Kidney (tissue), 22 donors: ENCODE measurements at places on chromosomes 16 and 17. TPM values are rescaled to one million over a fixed set of nuclear protein-coding genes. Genes with fewer than 3 reads are reported as not detected.

DUS2 gene
- polyA plus RNA-seq = 12.1 TPM

CNGB1 gene
- not detected for polyA plus RNA-seq

PPM1E gene
- polyA plus RNA-seq = 0.47 TPM

MRPS34 gene
- polyA plus RNA-seq = 187 TPM

NDE1 gene
- 4.6 TPM for polyA plus RNA-seq

FOXN1 gene
- polyA plus RNA-seq = not detected

MYL4 gene
- polyA plus RNA-seq = 1.0 TPM

PLSCR3 gene
- polyA plus RNA-seq = 26.4 TPM

DCXR gene
- polyA plus RNA-seq = 551 TPM

AOC3 gene
- polyA plus RNA-seq = 15.1 TPM

- no peak for DNase-seq
Measured at GRCh38 chr17:34728771-34729310, 149.5 kb downstream of the TMEM132E start.

DNA sequence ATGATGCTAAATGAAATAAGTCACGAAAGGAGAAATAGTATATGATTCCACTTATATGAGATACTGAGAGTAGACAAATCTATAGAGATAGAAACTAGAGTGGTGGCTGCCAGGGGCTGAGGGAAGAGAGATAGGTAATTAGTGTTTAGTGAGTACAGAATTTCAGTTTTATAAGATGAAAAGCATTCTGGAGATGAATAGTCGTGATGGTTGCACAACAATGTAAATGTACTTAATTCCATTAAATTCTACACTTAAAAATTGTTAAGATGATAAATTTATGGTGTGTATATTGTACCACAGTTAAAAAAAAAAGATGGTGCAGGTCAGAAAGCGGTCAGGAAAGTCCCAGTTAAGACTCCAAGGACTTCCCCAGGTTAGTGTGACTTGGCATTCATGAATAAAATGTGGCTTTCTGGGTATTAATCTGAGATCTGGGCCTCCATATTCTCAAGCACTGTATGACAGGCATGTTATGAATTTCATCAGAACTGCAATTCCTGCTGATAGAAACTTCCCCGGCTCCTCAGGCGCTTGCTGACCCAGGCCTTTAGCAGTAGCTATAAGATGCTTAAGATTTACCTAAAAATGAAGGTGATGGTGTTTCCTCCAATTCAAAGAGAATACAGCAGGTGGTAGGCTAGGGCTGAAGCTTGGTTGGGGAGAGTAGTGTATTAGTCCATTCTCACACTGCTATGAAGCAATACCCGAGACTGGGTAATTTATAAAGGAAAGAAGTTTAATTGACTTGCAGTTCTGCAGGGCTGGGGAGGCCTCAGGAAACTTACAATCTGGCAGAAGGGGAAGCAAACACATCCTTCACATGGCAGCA is 115.3 kb upstream of the SOX9 start:
- no peak for DNase-seq

DNA sequence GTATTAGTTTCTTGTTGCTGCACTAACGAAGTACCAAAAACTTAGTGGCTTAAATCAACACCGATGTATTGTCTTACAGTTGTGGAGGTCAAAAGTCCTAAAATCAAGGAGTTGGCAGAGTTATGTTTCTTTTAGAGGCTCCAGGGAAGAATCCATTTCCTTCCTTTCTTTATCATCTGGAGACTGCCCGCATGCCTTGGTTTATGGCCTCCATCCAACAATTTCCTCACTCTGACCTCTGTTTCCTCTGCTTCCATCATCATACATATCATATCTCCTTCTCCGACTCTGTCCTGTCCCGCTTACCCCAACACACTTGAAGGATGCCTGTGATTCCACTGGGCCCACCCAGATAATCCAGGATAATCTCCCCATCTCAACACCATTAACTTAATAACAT is 627.8 kb downstream of the KCNJ2 start:
- no peak for DNase-seq

GRCh38 chr16:19599968-19600716 is 44.6 kb downstream of the VPS35L start:
- DNase-seq = no peak

DNA sequence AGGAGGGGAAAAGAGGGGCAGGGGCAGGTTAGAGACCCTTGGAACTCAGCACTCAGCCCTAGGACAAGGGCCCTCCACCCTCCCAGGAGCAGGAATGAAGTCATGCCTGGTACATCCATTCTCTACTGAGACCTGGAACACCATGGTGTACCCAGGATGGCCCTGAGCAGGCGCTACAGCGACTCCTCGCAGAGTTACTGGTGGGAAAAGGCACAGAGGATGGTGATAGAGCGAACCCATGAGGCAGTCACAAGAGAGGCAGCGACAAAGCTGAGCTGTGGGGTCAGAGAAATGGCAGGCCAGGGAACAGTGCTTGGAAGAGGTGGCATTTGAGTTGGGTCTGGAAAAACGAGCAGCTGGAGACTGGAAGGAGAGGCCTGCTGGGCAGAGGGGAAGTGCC is 37.5 kb downstream of the SRCIN1 start:
- no peak for DNase-seq

- DNase-seq = peak; percentile 39
Measured at GRCh38 chr17:45813048-45813725, 29.1 kb downstream of the CRHR1 start.

- DNase-seq = no peak
Measured at GRCh38 chr17:14552306-14552705, 251.4 kb downstream of the HS3ST3B1 start.

GRCh38 chr17:82051776-82052637 is at the start of the genes GPS1 and RFNG:
Gene GPS1 (plus strand): TSS chr17:82051898. CDS start chr17:82051932, 34 bp downstream.
Gene RFNG (minus strand): TSS chr17:82051811. CDS start chr17:82051766, 45 bp downstream.
- peak; percentile 82 for DNase-seq

- no peak for DNase-seq
Measured at GRCh38 chr16:13519871-13520270, 400.1 kb upstream of the ERCC4 start.

- DNase-seq = no peak
Measured at GRCh38 chr17:66493283-66494019, 191.0 kb downstream of the PRKCA start.

DNA sequence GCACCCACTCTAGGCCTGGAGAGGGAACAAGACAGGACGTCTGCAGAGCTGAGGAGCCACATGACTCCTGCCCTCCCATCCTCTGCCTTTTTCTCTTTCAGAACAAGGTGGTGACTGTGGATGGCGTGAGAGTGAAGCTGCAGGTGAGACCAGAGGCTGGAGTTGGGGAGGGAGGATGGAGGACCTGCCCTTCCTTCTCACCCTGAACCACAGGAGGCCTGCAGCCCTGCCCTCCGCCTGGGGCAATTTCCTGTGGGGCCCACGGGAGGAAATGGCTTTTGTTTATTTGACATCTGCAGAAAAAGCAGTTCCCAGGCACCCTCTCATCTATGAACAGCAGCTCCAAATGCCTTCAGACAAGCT is 5.1 kb downstream of the RAB37 start:
- no peak for DNase-seq

GRCh38 chr16:56311208-56312027 is 113.9 kb downstream of the AMFR start:
- DNase-seq = peak; percentile 72

DNA sequence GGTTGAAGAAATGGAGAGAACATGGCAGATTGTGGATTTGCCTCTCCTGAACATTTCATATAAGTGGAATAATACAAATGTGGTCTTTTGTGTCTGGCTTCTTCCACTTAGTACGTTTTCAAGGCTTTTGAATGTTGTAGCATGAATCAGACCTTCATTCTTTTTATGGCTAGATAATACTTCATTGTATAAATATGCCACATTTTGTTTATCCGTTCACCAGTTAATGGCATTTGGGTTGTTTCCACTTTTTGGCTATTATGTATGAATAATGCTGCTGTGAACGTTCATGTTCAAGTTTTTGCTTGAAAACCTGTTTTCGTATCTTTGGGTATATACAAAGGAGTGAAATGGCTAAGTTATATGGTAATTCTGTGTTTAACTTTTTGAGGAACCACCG is 130.4 kb downstream of the TANC2 start:
- DNase-seq = no peak

DNA sequence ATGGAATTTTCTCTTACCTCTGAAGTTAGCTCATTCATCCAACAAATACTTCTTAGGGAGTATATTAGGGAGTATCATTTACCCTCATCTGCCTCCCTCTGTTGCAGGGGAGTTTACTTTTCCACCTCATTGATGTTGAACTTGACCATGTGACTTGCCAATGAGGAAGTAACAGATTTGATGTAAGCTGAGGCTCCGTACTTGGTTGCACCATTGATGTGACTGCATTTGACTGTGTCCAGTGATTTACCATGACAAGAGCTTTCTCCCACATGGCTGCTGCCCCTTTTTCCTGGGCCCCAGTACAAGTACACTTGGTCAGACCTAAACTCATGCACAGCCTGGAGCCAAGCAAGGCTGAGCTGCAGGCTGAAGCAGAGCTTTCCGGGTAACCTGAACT is 81.6 kb upstream of the HS3ST2 start:
- peak; percentile 92 for DNase-seq

DNA sequence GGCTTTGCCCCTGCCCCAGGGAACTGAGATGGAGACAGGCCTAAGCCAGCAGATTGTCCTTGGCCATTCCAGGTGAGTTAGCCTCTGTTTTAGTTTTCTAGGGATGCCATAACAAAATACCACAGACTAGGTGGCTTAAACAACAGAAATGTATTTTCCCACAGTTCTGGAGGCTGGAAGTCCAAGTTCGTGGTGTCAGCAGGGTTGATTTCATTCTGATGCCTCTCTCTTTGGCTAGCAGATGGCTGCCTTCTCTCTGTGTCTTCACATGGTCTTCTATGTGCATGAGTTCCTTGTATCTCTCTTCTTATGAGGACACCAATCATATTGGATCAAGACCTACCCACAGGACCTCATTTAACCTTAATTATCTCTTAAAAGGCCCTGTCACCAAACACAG is 12.8 kb downstream of the FAM20A start:
- DNase-seq = no peak

DNA sequence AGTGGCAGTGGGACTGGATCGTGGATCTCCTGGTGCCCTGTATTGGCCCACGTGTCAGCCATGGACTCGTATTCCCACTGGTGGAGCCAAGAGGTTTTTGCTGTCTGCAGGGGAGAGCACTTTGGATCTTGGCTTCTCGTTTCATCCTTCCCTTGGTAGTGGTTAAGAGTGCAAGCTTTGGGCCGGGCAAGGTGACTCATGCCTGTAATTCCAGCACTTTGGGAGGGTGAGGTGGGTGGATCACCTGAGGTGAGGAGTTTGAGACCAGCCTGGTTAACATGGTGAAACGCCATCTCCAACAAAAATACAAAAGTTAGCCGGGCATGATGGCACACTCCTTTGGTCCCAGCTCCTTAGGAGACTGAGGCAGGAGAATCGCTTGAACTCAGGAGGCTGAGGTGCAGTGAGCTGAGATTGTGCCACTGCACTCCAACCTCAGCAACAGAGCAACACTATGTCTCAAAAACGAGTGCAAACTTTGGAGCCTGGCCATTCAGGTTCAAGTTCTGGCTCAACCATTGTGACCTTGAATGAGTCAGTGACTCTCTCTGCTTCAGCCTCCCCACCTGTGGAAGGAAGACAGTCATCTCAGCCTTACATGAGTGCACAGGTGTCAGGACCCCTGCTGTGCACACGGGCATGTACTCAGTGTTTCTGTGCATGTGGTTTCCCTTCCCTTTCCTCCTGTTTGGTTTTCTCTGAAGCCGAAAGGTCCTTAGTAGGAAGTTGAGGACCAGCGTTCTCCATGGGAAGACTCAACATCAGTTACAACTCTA is 57.4 kb downstream of the PLCG2 start:
- no peak for DNase-seq

- no peak for DNase-seq
Measured at GRCh38 chr16:3304370-3304769, 860 bp downstream of the TIGD7 start.

- no peak for DNase-seq
Measured at GRCh38 chr17:61878984-61879612, 15.8 kb upstream of the BRIP1 start.

GRCh38 chr17:76541739-76542454 is 2.1 kb downstream of the PRCD start:
- no peak for DNase-seq

- no peak for DNase-seq
Measured at GRCh38 chr16:24801761-24802302, 43.9 kb upstream of the SLC5A11 start.

GRCh38 chr17:3925684-3926485 is 9.6 kb upstream of the P2RX1 start:
- peak; percentile 71 for DNase-seq

- no peak for DNase-seq
Measured at GRCh38 chr16:3094289-3095027, 4.6 kb downstream of the ZSCAN10 start.

GRCh38 chr16:11396241-11397048 is 51.2 kb downstream of the RMI2 start:
- DNase-seq = peak; percentile 87

GRCh38 chr17:55769625-55770000 is 18.8 kb downstream of the PCTP start:
- DNase-seq = no peak

DNA sequence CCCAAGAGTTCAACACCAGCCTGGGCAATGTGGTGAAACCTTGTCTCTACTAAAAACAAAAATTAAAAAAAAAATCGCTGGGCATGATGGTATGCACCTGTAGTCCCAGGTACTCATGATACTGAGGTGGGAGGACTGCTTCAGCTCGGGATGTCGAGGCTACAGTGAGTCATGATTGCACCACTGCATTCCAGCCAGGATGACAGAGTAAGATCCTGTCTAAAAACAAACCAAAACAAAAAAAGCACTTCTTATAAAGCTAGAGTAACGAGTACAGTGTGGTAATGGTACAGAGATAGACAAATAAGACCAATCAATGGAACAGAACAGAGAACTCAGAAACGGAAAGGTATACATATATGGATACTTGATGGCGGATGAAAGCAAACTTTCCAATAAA is 4.4 kb downstream of the NSMCE1 start:
- no peak for DNase-seq

GRCh38 chr16:85594273-85594977 is 18.7 kb upstream of the GSE1 start:
- no peak for DNase-seq

DNA sequence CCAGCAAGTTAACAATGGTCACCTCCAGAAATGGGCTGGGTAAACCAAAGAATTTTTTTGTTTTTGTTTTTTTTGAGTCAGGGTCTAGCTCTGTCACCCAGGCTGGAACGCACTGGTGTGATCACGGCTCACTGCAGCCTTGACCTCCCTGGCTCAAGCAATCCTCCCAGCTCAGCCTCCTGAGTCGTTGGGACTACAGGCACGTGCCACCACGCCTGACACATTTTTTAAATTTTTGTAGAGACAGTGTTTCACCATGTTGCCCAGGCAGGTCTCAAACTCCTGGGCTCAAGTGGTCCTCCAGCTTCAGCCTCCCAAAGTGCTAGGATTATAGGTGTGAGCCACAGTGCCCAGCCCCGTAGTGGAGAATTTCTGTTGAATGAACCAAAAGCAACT is 1.7 kb downstream of the SPSB3 start:
- no peak for DNase-seq

GRCh38 chr17:39709319-39709997 is 9.6 kb downstream of the ERBB2 start:
- DNase-seq = no peak

DNA sequence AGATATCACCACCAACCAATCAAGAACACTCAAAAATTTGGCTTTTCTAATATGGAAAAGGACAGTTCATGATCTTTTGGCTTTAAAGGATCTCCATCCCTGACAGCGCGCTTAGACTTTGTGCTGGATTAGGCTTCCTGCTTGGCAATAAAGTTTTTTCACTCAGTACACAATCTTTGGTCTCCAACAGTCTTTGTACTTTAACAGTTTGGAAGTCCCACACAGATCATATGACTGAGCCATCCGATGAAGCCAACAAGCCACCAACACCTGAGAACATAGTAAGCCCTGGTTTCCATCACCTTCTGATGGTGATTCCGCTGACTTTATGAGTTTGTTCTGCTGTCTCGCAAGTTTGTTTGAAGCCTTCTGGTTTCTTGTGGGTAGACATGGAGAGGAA is 34.3 kb downstream of the SMURF2 start:
- no peak for DNase-seq
